ENCODE measurements at places on chromosomes 11 and 22.

- DNase-seq, result no peak
Measured at GRCh38 chr11:81495699-81496292, 1237.9 kb downstream of the FAM181B start.

DNA sequence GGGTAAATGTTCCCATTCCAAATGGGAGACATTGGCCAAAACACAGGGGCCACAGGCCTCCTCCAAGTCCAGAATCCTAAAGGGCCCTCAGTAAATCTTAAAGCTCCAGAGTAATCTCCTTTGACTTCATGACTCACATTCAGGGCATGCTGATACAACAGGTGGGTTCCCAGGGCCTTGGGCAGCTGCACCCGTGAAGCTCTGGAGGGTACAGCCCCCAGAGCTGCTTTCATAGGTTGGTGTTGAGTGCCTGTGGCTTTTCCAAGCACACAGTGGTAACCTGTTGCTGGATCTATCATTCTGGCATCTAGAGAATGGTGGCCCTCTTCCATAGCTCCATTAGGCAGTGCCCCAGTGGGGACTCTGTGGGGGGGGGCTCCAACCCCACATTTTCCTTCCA lies 54.0 kb downstream of the NELL1 start:
- DNase-seq, result no peak

- DNase-seq, result no peak
Measured at GRCh38 chr11:76857781-76858410, 2.8 kb upstream of the ACER3 start.

GRCh38 chr11:134761926-134762247 lies 349.8 kb upstream of the B3GAT1 start:
- DNase-seq, result no peak

Data from NCI-H1694 treated with DMSO at 0.1 percent for 48 hours (cell line).